ENCODE measurements at places on chromosomes 11 and 22. TPM values are rescaled to one million over a fixed set of nuclear protein-coding genes. Genes with fewer than 3 reads are reported as not detected.

The POLR2L gene
- 311 TPM for total RNA-seq

The CDCA5 gene
- 2.0 TPM for total RNA-seq

The ZBTB16 gene
- total RNA-seq = 8.3 TPM

The CARD10 gene
- 70.0 TPM for total RNA-seq

The SLC37A2 gene
- total RNA-seq = 0.87 TPM

The SSTR3 gene
- total RNA-seq = not detected

The OR4A16 gene
- not detected for total RNA-seq

Data from dermis lymphatic vessel endothelial cell (primary cell).